Activated gamma-delta T cell (primary cell): ENCODE measurements at places on chromosomes 11 and 22.

GRCh38 chr11:47083913-47084312, 92.8 kb downstream of the ARFGAP2 start:
- no peak for DNase-seq

DNA sequence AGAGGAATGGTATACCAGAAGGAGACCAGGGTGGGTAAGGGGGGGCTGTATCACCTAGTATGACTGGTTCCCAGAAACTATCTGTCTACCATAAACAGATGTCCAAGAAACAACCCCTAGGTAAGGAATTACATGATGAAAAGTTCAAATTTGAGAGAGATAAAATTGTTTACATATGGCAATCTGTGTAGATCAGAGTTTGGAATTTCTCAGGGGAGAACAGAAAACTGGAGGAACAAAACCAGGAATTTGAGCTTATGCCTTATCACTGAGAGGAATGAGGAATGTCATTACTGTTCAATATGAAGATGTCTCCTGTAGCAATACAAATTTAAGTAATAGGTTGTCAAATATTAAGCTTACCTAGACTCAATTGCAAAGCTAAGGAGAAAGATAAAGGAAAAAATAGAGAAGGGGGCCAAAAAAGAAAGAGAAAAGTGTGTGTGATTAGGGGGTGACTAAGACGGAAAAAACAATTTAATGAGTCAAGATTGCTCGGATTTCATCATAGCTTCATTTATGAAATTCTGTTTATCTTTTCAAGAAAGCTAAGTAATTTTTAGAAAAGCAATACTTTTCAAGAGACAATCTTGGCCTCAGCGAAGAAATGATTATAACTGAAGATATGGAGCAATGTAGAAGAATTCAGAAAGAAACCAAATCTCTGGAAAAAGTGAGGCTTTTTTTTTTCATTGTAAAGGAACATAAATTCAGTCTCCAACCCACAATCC, 117.8 kb downstream of the APOL5 start:
- DNase-seq, result no peak

GRCh38 chr11:125332821-125333220, 163.2 kb downstream of the FEZ1 start:
- no peak for DNase-seq

- DNase-seq, result no peak
Measured at GRCh38 chr11:27408246-27408800, 45.3 kb upstream of the CCDC34 start.

DNA sequence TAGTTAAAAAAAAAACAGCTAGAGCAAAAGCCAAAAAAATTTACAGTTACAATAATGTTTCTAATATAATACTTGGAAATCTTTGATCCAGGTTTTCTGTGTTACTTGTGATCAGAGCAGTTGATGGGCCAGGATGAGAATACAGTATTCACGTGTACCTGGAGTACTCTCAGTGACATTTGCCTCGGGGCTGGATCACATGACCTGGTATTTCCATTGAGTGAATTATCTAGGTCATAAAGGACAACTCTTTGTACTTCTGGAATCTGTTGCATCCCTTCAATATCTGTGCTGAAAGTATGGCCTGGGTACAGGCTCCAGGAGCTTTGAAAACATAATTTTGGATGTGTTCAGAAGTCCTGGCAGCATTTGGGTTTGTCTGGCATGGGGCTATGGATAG, 93.5 kb downstream of the GRAMD1B start:
- DNase-seq, result no peak

DNA sequence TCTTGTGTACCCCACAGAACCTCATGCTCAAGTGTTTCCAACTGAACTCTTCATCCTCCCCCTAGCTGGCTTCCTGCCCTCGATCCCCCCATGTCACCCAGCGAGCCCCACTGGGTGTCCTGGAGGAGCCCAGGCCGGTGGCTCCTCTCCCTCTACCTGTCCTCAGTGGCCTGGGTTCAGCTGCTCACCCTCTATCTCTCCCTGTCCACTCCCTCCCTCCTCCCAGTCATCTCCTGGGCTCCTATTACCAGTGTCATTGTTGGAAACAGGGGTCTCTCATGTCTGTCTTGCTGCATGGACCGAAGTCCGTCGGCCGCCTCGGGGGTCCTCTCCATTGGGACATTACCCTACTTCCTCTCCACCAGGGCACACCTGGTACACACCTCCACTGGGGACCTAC, 12.9 kb upstream of the MPPED1 start:
- DNase-seq, result no peak

GRCh38 chr11:18001191-18001590, 11.7 kb downstream of the SERGEF start:
- no peak for DNase-seq

- DNase-seq, result no peak
Measured at GRCh38 chr22:28024422-28024888, 105.4 kb upstream of the PITPNB start.

DNA sequence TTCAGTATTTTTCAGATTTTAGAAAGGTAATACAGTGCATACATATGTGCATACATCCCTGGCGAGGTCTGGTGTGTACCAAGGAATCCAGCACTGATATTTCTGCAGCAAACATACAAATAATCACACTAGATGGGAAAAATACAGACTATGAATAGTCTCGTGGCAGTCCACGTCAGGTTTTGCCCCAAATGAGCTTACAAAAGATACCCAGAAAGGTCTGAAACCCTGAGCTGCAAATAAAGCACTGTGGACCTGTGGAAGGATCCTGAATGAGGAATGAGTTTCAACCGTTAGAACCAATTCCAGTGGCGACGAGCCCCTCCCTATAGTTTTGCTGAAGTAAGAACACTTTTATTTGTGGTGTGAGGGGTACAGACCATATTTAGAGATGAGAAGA, 24.5 kb downstream of the MAPK1 start:
- no peak for DNase-seq

- no peak for DNase-seq
Measured at GRCh38 chr11:106389101-106389500, 311.6 kb downstream of the AASDHPPT start.

GRCh38 chr11:75677275-75677674, 8.4 kb upstream of the MAP6 start:
- DNase-seq, result no peak

- no peak for DNase-seq
Measured at GRCh38 chr22:38523029-38523428, 16.9 kb upstream of the DDX17 start.
